Hypothalamus (tissue), 51 donors: ENCODE measurements at places on chromosomes 4 and X.

DNA sequence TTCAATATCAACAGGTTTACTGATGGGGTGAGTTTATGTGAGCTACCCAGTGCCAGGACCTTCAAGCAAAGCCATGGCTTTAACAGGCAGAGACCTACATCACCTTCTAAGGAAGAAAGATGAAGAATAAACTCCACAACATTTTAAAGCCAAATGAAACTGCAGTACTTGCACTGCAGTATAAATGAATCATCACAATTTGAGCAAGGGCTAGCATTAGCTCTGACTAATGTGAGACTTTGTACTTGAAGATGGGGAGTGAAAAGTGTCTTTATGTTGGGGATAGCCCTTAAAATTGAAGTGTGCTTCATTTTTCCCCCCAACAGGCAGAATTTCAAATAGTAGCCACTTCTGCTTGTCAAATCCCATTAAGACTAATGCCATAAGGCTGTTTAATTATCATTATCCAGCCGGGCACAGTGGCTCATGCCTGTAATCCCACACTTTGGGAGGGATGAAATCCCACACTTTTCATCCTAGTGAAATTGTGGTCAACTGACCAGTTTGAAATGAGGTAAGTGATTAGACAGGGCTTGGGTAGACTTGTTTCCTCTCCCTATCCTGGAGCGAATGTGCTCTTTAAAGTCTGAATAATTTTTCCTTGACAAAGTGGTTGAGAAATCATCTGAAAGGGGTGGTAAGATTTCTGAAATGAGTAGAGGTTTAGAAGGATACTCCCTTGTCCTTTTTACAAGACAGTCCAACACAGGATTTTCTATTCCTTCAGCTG is 27.2 kb upstream of the GPR34 start:
- no peak for DNase-seq

DNA sequence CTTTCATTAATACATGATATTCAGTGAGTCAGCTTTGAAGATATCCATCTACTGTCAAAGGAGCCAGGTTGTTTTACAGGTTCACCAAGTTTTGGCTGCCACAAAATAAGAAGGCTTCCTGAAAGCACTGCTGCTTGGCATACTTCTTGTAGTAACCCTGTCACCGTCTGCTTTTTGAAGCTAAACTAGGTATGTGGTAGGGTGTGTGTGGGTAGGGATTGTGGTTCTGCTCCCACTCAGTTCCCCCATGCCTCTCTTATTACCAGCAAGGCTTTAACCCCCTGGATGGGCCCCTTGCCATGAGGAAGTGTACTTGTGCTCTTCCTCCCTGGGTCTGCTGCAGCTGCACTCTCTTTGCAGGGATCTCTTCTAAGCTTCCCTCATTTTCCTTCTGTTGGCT is 191.2 kb downstream of the BANK1 start:
- no peak for DNase-seq

DNA sequence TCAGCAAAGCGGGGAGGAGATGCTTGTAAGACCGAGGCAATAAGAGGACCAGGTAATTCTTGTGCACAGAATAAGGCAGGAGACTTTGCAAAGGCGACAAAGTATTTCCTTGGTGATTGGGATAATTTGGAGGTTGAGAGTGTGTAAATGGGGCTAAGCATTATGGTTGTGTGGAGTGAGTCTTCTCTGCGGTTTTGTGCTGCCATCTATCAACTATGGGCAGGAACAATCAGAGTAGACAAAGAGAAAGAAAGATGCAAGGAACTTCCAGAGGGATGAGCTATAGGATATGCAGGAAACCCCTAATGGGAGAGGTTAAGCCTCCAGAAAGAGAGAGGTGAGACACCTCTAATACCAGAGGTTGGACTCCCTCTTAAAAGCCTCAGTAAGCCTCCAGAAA is 339.8 kb downstream of the PAPSS1 start:
- no peak for DNase-seq

- DNase-seq, result no peak
Measured at GRCh38 chr4:8219236-8219635, 20.1 kb downstream of the SH3TC1 start.

DNA sequence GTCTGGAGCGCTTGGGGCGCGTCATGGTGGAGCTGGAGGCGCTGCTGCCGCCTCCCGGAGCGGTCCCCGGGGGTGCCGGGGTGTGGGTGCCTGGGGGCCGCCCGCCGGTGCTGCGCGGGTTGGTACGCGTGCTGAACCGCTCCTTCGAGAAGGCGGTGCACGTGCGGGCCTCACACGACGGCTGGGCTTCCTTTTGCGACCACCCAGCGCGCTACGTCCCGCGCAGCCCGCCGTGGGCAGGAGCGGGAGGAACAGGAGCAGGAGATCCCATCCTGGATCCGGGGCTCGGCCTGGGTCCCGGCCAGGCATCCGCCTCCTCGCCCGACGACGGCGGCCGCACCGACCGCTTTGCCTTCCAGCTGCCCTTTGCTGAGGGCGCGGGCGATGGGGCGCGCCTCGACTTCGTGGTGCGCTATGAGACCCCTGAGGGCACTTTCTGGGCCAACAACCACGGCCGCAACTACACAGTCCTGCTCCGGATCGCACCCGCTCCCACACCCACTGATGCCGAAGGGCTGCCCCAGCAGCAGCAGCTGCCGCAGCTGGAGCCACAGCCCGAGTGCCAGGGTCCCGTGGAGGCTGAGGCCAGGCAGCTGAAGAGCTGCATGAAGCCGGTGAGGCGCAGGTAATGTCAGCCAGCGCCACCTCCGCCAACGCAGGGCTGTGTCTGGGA is 792 bp downstream of the PPP1R3F start:
- DNase-seq, result no peak

- no peak for DNase-seq
Measured at GRCh38 chr4:168637872-168638756, 141.3 kb downstream of the PALLD start.

DNA sequence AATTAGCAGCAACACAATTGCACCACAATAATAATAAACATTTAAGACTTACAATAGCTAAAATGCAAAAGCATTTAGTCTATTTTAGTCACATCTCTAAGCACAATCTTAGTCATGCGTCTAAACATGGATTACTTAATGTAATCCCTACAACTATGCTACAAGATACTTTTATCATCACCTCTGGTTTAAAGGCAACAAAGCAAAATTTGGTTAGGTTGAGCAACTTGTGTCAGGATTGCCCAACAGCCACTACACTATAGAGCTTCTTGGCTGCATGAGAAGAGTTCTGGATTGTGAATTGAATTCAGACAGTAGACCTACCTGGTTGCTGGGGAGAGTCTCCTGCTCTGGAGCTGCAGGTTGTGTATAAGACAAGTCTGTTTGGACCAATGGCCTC is 146.5 kb upstream of the PUDP start:
- DNase-seq, result no peak
